ENCODE measurements at places on chromosomes 2 and 18. TPM values are rescaled to one million over a fixed set of nuclear protein-coding genes. Genes with fewer than 3 reads are reported as not detected.

Gene EN1
- not detected for total RNA-seq

Gene HPCAL1
- total RNA-seq = 107 TPM

Gene TXNDC2
- 0.18 TPM for total RNA-seq

Gene THSD7B
- total RNA-seq = 0.44 TPM

Gene KIAA2012
- 1.7 TPM for total RNA-seq

Gene LRP2
- 34.6 TPM for total RNA-seq

Gene IL37
- not detected for total RNA-seq

Gene RAD51AP2
- 0.12 TPM for total RNA-seq

Gene PCARE
- total RNA-seq = 0.23 TPM

Gene KDM3A
- 40.5 TPM for total RNA-seq

DNA sequence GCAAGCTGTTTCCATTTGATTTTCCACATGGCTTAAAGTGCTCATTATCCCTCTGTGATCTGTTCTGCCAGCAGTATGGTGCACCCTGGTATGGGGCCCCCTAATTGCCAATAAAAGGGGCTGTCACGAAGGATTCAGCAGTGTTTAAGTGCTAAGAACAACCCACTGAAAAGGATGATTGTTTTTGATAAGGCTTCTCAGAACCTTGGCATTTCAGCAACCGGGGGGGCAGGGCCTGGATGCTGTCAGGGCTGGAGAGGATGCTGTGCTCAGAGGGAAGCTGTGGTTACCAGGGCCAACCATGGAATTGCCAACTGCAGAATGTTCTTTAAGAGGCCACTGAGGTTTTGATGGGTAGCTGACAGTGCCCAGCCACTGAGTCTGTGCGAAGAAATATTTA, 117.8 kb downstream of the CTIF start:
- no peak for DNase-seq

GRCh38 chr2:220931491-220931890, 640.6 kb downstream of the EPHA4 start:
- no peak for DNase-seq

DNA sequence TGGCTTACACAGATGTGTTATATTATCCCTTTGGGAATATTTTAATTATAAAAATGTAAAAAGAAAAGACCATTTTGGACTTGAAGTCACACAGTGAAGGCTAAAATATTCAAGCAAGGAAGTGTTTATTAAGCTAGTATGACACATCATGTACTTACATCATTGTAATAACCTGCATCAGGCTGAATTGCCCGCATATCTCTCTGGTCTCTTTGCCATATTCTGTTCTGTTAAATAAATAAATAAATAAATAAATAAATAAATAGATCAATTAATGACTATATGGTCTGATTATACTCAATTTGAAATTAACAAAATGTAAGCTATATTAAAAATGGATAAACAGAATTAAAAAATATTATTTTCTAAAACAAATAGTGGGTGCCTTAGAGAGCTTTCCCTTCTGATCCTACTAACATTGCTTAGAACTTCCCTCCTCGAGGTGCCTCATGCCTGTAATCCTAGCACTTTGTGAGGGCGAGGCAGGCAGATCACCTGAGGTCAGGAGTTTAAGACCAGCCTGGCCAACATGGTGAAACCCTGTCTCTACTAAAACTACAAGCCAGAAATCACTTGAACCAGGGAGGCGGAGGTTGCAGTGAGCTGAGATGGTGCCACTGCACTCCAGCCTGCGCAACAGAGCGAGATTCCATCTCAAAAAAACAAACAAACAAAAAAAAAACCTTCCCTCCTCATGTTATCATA, 42.0 kb downstream of the WDR33 start:
- no peak for DNase-seq

GRCh38 chr2:201105759-201106158, 10.2 kb upstream of the CFLAR start:
- no peak for DNase-seq

GRCh38 chr2:182381225-182381624, 45.6 kb downstream of the PDE1A start:
- no peak for DNase-seq

DNA sequence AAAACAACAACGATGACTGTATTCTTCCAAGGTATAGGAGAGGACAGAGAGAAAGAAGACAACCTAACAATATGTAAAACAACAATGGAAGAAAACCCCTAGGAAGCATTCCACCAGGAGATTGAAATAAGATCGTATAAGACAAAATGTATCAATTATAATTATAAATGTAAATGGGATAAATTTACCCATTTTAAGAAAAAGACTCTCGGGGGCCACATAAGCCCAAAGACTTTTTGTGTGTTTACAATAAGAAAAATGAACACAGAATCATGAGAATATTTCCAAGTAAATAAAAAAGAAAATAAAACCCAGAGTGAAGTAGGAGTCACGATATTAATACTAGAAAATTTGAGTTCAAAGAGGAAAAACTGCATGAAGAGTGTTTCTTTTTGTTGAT, 126.4 kb downstream of the ASB1 start:
- no peak for DNase-seq

DNA sequence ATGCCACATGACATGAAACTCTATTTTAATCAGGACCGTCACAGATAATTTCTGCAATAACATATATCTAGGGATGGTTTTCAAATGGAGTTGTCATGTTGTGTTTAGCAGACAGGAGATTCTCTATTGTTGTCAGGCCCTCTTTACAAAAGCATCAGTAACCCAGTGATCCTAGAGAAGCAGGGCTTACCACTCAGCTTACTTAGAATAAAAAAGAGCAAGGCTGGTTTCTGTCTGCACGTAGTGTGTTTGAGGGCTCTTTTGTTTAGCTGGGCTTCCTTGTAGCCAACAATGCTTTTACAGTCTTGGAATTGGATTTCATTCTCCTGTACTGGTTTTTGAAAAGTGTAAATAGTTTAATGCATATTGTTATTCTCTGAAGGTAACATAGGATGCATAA, 210.5 kb upstream of the NRP2 start:
- DNase-seq = no peak

DNA sequence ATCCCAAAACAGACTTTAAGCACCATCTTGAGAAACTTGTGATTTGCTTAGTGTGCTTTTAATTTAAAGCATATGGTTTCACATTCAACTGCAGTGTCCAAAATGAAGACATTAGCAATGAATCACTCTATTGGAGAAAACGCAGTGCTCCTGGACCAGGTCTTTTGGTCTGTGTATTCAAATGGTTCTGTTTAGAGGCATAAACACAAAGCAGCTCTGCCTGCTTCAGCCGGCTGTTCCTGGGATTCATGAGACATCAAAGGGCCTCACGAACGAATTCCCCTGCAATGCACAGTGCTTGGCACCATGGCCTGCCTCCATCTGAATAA, 117.1 kb upstream of the SP5 start:
- DNase-seq = no peak

GRCh38 chr2:71743995-71744675, 290.8 kb downstream of the DYSF start:
- no peak for DNase-seq

- no peak for DNase-seq
Measured at GRCh38 chr2:129717560-129718130, 261.8 kb upstream of the RAB6C start.

GRCh38 chr2:3443083-3443482, 63.6 kb downstream of the TRAPPC12 start:
- DNase-seq = no peak

- DNase-seq = no peak
Measured at GRCh38 chr2:12510070-12510469, 206.7 kb upstream of the TRIB2 start.

DNA sequence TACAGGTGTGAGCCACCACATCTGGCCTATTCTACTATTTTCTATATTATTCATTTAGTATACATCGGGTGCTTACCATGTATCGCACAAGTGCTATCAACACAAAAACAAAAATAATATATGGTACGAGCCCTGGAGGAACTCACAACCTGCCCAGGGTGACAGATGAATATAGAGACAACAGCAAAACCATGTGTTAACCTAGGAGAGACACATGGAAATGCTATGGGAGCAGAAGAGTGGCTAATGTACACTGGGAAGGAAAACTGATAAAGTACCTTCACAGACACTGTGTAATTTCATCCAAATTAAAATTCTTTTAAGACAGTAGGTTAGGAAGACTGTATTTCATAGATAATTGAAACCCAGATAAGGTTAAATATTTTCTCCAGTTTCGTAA, 3.9 kb downstream of the SF3B6 start:
- DNase-seq = no peak

- DNase-seq = no peak
Measured at GRCh38 chr2:230873661-230874401, 9.1 kb downstream of the ITM2C start.
